ENCODE measurements at places on chromosomes 7 and 10.
A peak's percentile ranks its signal among the peaks of the same experiment; 100 is the strongest.

DNA sequence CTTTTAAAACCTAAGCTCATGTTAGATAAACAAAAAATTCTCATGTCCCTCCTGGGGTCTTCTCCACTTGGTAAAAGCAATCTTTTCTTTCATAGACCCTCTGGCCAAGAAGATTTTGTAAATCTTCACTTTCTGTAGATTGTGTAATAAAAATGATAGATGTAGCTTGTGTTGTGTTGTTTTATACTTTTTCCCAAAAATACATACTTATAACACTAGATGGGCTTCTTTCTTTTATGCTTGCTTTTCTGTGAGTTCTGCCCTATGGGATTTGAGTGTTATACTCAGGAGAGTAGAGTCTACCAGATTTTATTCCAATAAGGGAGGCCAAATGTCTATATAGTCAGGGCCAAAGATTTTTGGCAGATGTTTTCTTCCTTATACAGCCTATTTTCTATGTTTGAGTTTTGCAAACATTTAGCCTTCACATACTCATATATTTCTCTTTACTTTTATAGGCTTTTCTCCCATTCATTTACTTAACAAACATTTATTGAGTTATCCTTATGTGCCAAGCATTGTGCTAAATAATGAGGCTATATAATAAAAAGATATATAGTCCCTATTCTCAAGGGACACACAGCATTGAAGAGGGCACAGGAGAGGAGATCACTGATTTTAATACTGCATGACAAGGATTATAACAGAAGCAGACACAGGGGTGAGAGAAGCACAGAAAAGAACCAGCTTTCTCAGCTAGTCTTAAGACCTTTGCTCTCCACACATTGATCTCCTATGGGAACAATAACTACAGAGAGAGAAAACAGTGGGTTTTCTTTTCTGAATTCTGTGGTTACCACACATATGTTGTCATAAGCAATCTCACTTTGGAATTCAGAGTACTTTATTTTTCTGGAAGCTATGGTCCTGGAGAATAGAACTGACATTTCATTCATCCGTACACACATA is 58.0 kb upstream of the PNLIP start:
- DNase-seq, result no peak

- DNase-seq, result no peak
Observed at GRCh38 chr10:125085258-125086054, 74.9 kb downstream of the CTBP2 start.

DNA sequence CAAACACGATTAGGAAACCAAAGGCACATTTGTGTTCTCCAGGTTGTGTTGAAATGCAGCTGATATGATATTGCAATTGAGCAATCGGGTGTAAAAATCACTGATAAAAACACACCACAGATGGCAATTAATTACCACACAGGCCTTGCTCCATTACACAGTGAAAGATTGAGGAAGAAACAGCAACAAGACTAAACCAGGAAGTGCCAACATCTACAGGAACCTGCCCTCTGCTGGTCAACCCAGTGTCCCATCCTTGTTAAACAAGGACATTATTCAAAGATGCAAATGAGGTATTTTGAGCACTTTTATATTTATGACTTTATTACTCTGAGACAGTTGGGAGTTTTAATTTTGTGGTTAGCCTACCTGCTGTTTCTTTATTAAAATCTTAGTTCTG is 765.6 kb upstream of the GHITM start:
- DNase-seq, result no peak

GRCh38 chr7:149818536-149818840 is 19.7 kb upstream of the ZNF862 start:
- DNase-seq, result no peak

DNA sequence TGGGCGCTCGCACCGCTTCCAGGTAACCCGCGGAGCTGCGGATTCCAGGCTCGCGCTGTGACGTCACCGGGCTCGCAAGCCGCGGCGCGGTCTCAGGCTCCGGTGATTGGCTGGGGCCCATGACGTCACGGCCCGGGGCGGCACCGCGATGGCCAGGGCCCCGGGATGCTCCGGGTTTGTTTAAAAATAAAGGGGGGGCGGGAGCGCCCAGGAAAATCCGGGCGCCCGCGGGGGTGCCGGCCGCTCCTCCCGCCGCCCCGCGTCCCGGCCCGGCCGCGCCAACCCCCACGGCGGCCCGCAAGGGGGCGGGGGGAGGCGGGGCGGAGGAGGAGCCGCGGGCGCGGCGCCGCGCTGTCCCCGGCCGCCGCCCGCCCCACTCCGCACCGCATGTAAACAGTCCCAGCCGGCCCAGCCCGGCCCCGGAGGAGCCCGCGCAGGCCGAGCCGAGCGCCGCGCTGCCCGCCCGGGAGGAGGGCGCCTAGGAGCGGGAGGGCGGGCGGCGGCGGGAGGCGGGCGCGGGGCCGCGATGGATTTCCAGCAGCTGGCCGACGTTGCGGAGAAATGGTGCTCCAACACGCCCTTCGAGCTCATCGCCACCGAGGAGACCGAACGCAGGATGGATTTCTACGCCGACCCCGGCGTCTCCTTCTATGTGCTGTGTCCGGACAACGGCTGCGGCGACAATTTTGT is at the start of gene MTURN:
TSS of gene MTURN (plus strand) at position 376 of the 690 bp plus-strand sequence. CDS start at position 527, 151 bp downstream.
- peak; percentile 47 for DNase-seq

GRCh38 chr10:72038458-72039001 is 49.8 kb downstream of the SPOCK2 start:
- DNase-seq, result no peak

GRCh38 chr7:3094701-3095445 is 51.2 kb upstream of the CARD11 start:
- no peak for DNase-seq

GRCh38 chr7:105940109-105940508 is 23.0 kb upstream of the CDHR3 start:
- DNase-seq, result no peak

DNA sequence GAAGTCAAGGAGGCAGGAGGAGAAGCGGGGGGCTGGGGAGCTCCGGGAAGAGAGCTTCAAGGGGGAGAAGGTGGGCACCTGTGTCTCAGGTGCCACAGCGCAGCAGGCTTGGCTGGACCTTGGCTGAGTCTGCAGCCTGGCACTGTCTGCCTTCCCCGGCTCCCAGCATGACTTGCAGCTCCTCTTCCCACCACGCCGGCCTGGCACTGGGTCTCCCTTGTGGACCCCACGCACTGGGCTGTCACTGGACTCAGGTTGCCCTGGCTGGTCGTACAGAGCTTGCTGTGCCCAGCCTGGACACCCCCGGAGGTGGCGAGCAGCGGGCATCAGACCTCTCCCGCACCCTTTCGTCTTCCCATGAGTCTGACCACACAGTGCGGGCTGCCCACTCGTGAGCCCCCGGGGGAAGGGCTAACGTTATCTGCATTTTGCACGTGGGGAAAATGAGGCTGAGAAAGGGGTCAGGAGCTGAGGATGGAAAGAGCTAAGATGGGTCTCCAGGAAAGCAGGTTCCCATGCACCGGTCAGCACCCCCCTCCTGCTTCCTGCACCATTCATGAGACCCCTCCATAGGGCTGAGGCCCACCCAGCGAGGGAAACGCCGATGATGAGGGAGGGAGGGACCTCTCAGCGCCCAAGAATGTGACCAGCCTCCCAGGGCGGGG is 40.3 kb upstream of the PSMG3 start:
- no peak for DNase-seq

DNA sequence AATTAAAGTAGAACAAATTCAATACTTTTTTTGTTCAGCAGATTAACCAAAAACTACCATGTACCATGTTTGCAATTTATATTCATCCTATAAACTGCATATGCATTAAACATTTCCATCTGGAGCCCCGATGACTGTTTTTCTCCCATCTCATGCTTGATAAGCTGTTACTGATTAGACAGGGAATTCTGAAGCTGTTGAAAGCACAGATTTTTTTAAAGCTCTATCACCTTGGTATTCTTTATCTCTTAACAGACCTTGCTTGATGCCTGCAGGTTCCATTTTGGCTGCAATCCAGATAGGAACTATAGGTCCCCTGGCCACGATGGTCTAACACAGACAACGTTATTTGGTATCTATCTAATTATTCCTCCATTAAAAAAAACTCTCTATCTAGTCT is 961.7 kb downstream of the CNTNAP2 start:
- DNase-seq, result no peak

DNA sequence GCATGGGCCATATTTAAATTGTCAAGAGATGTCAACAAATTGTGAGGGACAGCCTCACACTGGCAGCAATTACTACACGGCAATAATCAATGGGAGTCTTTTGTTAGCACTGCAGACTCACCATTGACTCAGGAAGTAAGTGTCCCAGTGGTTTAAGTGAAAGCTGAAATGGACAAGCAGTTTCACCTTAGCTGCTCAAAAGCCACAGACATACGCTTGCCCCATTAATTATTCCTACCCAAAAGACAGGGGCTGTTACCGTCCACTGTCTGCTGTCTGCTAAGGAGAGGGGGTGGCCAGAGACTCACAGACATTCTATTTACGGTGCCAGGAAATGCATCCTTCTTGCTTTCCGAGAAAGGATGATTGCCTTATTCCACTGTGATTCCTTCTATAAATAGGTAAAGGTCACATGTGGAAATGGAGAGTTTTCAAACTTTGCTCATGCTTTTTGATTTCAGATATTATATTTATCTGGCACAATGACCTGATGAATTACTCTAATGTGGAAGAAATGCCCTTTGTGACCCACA is 309.7 kb upstream of the NFE2L3 start:
- DNase-seq, result no peak

DNA sequence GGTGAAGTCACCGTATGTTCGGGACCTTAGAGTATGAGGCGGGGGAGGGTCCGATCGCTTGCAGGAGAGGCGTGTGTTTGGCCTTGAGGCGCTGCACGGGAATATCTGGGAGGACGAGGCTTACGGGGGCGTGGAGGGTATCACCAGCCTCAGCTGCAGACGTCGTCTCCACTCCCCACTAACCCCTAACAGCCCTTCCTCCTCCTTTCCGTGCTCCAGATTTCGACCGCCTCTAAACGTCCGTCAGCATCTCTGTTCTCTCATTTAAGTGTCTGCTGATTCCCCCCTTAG is 23.5 kb upstream of the ZNF12 start:
- DNase-seq, result no peak

DNA sequence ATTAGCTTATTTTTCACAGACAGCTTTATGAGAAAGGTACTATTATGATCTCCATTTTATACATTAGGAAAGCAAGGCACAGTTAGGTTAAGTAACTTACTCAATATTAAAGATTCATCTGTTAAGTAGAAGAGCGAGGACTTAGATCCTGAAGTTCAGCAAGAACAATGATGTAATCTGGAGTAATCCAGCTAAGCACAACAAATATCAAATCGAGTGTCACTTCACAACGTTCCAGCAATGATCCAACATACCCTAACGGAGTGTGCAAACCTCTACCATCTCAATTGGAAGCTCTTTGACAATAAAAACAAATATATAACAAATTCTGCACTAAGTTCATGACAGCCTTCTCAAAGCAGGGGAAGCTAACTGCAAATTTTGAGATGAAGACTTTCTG is 121.3 kb downstream of the CALCR start:
- no peak for DNase-seq

GRCh38 chr7:132244903-132245480 is 331.3 kb downstream of the PLXNA4 start:
- DNase-seq, result no peak

GRCh38 chr7:50661345-50662040 is 96.3 kb upstream of the DDC start:
- DNase-seq, result no peak

DNA sequence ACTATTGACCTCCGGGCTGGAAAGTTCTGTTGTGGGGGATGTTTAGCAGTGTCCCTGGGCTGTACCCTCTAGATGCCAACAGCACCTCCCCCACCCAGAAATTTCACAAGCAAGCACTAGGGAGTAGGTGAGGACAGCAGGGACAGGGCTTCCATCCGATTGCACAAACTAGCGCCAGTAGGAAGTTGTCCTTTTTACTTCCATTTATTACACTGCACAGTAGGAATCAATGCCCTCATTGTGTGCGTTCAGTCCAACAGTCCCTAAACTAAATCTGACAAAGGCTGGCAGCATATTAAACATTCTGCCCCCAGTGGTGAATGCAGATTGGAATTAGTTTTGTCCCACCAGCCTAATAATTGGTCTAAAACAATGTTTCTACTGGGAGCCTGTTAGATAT is 6.4 kb upstream of the SOSTDC1 start:
- DNase-seq, result no peak

- DNase-seq, result no peak
Observed at GRCh38 chr7:139355320-139355719, 4.4 kb upstream of the LUC7L2 start.

- no peak for DNase-seq
Observed at GRCh38 chr10:34698979-34699378, 116.1 kb downstream of the PARD3 start.

- no peak for DNase-seq
Observed at GRCh38 chr7:2659556-2660358, 28.0 kb downstream of the TTYH3 start.

DNA sequence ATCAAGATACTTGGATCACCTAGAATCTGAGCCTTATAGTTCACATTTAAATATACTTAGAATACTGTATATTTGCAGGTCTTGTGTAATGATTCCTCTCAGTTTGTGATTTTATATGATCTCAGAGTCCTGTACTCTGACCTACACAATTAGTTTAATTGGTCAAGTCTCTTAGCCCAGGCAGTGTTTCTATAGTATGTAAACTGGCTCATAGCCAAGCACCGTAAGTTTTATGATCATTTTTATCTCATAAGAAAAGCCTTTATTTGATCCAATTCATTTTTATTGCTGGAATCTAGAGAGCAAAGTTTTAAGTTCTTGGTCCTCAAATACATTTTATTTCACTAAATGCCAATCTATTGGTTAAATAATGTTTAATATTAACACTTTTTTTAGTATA is 242.2 kb downstream of the MALRD1 start:
- no peak for DNase-seq

DNA sequence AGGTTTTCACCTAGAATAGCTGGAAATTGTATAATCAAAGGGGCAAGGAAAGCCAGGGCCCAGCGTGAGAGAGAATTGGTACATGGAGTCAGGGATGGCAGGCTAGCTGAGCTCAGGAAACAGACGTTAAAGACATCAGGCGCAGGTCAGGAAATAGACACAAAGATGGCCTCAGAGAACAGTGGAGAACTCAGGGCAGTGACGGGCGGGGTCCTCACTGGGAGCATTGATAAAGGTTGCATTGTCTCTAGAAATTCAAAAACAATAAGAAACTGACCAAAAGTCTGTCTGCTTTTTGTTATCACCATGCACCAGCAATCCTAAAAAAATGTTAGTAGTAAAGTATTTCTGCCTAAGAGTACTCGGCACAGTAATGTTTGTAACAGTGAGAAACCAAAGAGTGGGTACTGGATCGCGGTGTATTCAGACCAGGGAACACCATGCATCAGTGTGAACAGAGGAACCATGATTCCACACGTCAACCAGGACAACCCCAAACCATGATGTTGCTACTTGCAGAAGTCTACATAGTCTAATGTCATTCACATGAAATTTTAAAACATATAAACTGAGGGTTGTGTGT is 81.9 kb upstream of the AUTS2 start:
- DNase-seq, result no peak

GRCh38 chr7:142152076-142152475 is 40.6 kb downstream of the MGAM2 start:
- no peak for DNase-seq

Measured in skeletal muscle cell (primary cell).